ENCODE measurements at places on chromosomes 16 and 17.

GRCh38 chr17:73814075-73814474 is 169.8 kb upstream of the SDK2 start:
- DNase-seq, result no peak

- DNase-seq, result no peak
Measured at GRCh38 chr17:81516439-81516838, 3.8 kb upstream of the ACTG1 start.

- DNase-seq, result no peak
Measured at GRCh38 chr17:48961516-48962233, 6.7 kb downstream of the GIP start.

- peak; percentile 27 for DNase-seq
Measured at GRCh38 chr17:68319410-68320162, 28.3 kb downstream of the ARSG start.

DNA sequence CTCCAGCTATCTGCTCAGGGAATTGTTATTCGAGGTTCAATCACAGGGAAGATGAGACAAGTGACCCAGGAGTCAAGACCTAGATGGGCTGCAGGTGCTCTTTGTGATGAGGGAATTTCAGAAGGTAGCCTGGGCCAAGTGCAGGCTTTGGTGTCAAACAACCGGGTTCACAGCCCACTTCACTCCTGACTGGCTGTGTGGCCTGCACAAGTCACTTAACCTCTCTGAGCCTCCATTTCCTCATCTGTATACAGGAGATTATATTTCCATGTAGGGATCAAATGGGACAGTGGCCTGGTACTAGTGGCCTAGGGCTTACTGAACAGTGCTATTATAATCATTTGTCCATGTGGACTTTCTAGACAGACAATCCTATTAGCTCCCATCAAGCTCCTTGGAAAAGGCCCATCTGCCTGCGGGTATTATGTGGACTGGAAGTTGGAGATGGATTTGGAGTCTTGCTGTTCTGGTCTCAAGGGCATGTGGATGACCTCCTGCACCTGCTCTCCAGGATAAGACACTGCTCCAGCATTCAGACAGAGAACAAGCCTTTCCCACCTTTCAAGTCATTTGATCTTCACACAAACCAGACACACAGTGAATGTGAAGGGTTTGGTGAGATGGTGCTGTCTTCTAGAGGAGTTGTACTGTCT is 3.1 kb upstream of the MT1X start:
- DNase-seq, result no peak

DNA sequence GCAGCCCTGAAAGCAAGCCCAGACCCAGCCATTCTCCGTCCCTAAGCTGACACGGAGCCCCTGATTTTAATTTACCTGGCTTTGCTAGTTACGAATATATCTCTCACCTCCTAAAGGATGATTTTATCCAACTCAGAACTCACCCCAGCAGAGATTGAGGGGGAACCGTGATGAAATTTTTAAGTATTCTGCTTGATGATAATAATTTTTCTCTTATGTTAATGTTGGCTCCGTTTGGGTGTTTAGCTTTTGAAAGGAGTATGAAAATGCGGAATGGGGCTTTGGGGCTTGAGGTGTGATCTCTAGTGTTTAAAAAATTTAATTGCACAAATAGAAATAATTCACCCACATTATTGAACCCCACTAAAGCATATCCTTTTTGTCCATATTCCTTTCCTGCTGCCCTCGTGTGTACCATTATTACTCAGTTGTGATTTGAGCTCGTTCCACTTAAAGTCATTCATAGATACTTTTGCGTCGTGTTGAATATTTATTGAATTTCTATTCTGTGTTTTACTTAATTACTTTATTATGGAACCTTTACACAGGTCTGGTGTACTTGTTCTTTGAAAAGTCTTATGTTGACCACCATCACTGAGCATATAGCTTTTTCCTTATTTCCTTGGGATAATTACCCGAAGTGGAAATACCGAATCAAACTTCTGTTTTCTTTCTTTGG is 775 bp downstream of the PRPSAP2 start:
- no peak for DNase-seq

- no peak for DNase-seq
Measured at GRCh38 chr17:4155980-4156620, 13.1 kb downstream of the CYB5D2 start.

DNA sequence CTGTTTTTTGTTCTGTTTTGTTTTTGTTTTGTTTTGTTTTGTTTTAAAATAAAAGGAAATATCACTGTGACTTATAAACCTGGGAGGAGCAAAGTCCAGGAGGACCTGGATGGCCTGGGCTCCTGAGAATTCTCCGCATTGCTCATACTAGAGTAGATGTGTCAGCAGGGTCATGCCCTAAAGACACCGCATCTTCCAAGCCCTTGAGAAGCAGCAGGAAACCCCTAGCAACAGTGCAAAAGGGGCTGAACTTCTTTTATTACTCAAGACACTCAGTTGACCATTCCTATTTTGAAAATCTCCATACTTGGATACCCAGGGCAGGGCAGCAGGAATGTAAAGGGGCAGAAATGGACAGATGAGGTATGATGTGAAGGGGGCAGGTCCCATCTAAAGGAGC is 51.8 kb downstream of the SYT17 start:
- no peak for DNase-seq

DNA sequence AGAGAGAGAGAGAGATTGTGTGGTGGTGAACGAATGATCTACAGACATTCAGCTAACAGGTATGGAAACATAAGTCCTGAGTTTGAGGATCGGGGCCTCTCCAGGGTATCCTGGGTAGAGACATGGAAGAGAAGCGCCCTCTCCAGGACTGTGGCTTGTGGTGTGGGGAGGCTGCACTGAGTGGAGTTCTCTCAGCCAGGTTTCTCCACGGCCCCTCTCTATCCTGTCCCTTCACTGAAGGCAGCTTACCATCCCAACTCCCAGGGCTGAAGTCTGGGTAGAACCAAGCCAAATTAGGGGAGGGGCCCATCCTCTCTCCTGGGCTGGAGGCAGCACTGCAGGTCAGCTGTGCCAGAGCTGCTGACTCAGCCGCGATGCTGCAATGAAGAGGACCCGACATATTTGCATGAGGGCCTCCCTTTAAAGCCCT is 6.2 kb downstream of the C1QL1 start:
- DNase-seq, result no peak

- peak; percentile 36 for DNase-seq
Measured at GRCh38 chr17:55285340-55286301, 20.9 kb downstream of the HLF start.

- no peak for DNase-seq
Measured at GRCh38 chr17:50640686-50641351, 6.1 kb downstream of the ABCC3 start.

GRCh38 chr16:82626791-82627261 is at the start of gene CDH13:
Gene CDH13, plus strand, starts transcription at chr16:82626969.
- DNase-seq, result peak; percentile 8

DNA sequence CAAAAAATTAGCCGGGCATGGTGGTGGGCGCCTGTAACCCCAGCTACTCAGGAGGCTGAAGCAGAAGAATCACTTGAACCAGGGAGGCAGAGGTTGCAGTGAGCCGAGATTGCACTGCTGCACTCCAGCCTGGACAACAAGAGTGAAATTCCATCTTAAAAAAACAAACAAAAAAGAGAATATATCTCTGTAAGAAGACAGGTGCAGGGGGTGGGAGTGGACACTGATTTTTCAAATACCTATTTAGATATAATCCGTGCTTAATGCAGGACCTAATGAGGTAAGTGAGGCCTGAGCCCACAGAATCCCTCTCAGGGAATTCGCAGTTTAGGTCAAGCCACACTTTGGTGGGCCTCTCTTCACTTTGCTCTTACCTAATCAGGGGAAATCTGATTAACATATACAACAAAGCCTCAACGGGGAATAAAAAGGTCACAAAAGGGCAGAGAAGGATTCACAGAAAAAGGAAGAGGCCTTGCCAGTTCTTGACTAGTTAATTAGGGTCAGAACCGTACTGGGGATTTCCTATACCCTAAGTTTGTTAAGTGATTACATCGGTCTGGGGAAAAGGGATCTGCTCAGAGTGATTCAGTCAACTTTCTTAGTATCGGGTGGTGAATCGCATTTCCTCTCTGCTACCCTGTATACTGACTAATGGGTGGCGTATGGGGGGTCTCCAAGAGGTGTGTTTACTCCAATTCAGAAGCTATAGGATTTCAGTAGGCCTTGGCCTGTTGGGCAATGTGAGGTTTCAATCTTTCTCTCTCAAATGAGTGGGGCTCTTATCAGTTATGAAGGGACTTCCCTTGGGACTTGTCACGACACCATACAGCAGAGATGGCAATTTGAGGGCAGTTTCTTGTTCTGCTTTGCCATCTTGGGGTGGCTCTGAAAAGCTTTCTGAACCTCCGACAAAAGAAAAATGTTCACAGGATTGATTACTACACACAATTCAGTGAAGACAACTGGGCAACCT is 1.9 kb upstream of the NFAT5 start:
- DNase-seq, result no peak

- peak; percentile 37 for DNase-seq
Measured at GRCh38 chr17:49887744-49888360, 40.0 kb upstream of the TAC4 start.

- no peak for DNase-seq
Measured at GRCh38 chr17:13074026-13074425, 56.2 kb upstream of the ELAC2 start.
